ENCODE measurements at places on chromosomes 1 and 21. TPM values are rescaled to one million over a fixed set of nuclear protein-coding genes. Genes with fewer than 3 reads are reported as not detected.

The ATP1A2 gene
- 86.0 TPM for total RNA-seq

GRCh38 chr1:22611530-22611947, 24.9 kb upstream of the C1QA start:
- DNase-seq = no peak

GRCh38 chr1:201537891-201538611, 876 bp upstream of the NAV1 start:
- no peak for DNase-seq

The RGSL1 gene
- not detected for total RNA-seq

DNA sequence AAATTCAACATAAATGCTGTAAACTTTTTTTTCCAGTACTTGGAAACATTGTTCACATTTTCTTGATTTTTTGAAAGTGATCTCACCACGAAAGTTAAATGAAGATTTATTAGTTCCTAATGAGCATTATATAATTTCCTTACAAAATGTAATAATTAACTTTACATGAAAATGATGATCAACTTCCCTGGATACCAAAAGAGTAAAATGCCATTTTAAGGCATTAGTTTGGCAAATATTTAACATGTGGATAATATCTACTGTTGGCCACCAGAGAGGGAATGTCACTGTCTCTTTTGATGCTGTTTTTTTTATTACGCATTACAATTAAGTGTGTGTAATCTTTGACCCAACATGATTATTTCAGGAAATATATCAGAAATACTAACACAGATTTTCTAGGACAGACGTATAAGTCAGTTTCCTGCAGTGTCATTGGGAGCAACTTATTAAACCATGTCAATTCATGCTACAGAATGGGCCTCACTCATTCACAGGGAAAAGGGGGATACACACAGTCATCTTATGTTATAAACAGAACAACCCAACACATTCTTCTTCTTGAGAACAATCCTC, 903.9 kb upstream of the ADGRL2 start:
- no peak for DNase-seq

GRCh38 chr1:84330125-84330984, 28.8 kb downstream of the SAMD13 start:
- no peak for DNase-seq

The AGT gene
- total RNA-seq = 69.1 TPM

DNA sequence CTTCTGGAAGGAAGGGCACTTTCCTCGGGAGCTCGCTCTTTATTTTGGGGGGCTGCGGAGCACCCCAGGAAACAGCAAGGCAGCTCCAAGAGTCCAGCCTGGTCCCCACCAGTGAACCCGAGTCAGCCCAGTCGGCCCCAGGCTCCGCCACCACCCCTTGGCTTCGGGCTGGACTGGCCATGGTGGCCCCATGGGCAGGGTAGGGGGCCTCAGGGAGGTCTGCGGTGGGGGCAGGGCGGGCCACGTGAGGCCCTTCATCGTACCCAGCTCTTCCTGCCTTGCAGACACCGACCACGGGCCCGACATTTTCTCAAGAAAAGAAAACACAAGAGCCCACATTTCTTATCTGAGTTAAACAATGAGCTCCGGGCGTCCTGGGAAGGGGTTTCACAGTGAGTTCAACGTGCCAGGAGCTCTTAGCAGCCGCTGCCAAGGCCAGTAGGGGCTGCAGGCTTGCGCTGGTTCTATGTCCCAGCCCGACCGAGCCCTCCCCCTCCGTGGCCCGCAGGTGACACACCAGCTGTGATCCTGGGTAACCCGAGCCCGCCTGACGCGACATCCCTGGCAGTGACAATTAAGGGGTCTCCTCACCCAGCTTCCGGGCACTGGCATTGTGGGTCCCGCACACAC, 66.2 kb downstream of the PRDM16 start:
- DNase-seq = no peak

The ACTA1 gene
- total RNA-seq = 2.3 TPM

The GUCA2A gene
- not detected for total RNA-seq

- no peak for DNase-seq
These were observed 107.8 kb upstream of the TARDBP start for GRCh38 chr1:10904396-10905358.

DNA sequence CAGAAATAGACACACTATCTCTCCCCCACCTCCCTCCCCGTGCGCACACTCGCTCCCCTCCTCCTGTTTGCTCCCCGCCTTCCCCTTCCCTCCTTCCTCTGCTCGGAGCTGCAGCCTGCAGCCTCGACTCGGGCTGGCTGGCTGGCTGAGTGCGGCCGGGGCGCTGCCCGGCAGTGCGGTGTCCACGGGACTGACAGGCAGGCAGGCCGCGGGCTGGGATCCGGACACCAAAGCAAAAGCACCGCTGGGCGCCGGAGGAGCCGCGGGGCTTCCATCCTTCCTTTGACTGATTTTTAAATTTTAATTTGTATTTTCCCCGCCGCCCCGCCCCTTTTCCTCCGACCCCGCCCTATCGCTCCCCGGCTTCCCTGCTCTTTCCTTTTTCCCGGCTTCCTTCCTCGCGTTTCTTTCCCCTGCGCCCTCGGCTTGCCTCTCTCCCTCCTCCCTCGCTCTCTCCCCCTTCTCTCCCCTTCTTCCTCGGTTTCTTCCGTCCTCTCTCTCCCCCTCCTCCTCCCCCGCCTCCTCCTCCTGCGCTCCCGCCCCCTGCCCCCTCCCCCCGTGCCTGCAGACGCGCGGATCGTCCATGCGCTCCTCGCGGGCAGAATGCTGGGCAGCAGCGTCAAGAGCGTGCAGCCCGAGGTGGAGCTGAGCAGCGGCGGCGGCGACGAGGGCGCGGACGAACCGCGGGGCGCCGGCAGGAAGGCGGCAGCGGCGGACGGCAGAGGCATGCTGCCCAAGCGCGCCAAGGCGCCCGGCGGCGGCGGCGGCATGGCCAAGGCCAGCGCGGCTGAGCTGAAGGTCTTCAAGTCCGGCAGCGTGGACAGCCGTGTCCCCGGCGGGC, 109.4 kb downstream of the NAV1 start:
- DNase-seq = no peak

The ASCL5 gene
- not detected for total RNA-seq

The TTC3 gene
- 115 TPM for total RNA-seq

The KCNJ9 gene
- not detected for total RNA-seq

The PCP4L1 gene
- 0.68 TPM for total RNA-seq

DNA sequence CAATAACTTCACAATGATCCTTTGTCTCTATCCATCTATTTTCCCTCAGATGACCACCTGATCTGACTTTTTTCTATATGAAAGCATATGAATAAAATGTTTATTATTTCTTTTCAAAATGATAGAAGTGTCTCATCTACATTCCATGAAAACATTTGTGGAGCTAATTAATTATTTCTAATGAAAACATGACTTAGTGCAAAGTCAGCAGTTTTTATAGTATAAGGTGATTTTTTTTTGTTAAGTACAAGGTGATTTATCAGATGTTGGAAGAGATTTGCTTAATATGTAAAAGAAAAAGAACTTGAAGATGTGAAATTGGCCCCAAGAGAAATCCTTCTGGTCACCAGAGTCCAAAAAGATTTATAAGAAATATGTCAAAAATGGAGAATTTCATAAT, 43.5 kb downstream of the PDPN start:
- DNase-seq = no peak

GRCh38 chr1:170749549-170749948, 85.6 kb downstream of the PRRX1 start:
- DNase-seq = no peak

DNA sequence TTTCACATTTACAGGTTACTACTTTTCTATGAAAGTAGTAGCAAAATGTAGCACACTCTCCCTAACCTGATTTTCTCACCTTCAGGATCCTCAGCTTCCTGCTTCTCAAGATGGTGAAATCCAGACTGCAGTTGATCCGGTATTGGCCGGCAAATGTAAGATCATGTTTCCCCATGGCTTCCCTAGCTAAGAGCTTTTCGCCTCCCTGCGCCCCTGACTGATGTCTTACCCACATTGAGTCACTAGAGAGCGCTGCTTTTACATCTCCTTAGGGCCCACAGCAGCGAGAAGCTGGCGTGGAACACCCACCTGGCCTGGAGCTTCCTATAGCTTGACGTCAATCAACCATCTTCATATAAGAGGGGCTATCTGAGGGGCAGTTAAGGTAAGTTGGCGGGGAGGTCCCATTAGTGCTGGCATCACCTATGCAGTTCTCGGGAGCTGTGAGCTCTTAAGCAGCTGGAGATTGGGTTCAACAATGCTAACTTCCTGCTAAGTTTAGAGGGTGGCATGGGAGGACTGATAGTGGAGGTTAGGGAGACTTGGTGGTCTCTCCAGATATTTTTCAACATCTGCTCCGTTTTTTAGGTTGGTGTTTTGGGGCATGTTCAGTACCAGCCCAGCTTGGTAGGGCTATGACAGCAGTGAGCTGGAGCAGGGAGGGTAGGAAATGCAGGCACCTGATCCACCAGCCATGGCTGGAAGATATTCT, 5.5 kb downstream of the PTPN7 start:
- DNase-seq = no peak

- DNase-seq = no peak
These were observed 73.9 kb upstream of the HAO2 start for GRCh38 chr1:119294722-119295121.

GRCh38 chr1:87044424-87044823, 130.0 kb downstream of the HS2ST1 start:
- DNase-seq = no peak

- DNase-seq = no peak
These were observed 110.1 kb upstream of the ZNHIT6 start for GRCh38 chr1:85818371-85818770.

- no peak for DNase-seq
These were observed 79.0 kb downstream of the ZNF281 start for GRCh38 chr1:200330741-200331428.

DNA sequence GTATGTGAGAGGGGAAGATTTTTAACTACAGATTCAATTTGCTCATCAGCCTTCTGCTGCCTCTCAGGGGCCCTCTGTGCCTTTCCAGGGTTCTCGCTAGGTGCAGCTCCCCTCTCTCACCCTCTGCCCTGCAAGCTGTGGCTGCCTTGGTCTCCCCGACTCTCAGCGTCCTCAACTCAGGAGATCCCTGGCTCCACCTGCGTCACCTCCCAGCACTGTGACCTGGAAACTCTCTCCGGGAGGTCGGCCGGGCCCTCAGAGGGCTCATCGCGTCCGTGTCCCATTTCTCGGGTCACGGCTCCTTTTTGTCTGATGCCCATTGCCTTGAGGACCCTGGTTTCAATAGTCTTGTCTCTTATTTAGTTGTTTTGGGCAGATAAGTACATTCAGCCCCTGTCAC, 63.5 kb upstream of the ADARB1 start:
- DNase-seq = no peak

The TNFSF4 gene
- total RNA-seq = 0.71 TPM

GRCh38 chr1:201119206-201120197, 7.3 kb upstream of the CACNA1S start:
- DNase-seq = no peak

GRCh38 chr1:10459184-10459583, 9.4 kb downstream of the CORT start:
- no peak for DNase-seq

- DNase-seq = no peak
These were observed 1.2 kb upstream of the ARPC5 start for GRCh38 chr1:183636783-183637182.

The CELA3B gene
- total RNA-seq = 2.0 TPM

DNA sequence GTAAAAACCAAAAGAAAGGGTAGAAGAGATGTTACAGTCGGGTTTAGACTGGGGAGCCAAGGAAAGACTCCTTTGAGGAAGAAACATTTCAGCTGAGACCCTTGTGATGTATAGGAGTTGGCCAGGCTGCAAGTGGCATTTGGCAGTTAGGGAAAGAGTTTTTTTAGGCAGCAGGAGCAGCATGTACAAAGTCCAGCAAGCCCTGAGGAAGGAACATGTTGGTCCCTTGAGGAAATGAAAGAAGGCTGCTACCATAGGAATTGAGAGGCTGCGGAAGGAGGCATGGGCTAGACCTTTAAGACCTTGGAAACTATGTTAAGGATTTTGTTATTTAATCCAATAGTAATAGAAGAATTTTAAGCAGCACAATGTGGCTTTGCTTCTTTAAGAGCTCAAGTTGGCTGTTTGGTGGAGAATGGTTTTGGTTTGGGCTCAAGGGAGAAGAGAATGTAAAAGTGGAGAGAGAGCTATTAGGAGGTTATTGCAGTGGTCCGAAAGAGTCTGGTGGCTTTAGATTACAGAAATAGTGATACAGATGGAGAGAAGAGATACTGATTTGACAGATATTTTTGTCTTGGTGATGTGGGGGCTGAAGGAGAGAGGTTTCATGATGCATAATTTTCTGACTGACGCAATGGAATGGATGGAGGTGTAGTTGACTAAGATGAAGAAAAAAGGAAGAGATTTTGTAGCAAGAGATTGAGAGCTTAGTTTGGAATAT, 26.6 kb downstream of the SMAP2 start:
- DNase-seq = no peak

GRCh38 chr1:170305777-170306512, 160.2 kb downstream of the NTMT2 start:
- DNase-seq = no peak

- no peak for DNase-seq
These were observed 411.8 kb upstream of the PTBP2 start for GRCh38 chr1:96309783-96310182.

DNA sequence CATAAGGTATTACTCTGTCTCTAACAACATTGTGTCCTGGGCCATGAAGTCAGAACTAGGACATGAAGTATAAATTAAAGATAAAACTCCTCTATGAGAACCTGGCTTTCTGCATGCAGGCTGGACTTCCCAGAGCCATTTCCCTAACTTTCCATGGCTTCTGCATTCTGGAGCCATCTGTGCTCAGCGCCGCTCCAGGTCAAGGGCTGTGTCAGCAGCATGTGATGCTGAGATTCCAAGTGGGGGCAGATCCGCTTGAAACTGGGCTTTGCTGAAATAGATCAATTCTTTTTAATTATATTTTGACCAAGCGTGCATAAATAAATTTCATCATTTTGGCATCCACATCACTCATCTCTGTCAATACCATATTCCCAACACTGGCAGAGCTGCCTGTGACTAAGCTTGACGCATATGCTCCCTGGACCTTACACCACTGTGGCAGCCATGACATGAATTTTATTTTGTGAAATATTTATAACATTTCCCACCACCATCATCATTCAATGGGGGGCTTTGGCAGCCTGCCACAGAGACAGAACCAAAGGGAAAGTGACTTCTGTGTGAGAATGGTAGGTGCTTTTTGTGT, 110.4 kb upstream of the KCNK1 start:
- DNase-seq = no peak

DNA sequence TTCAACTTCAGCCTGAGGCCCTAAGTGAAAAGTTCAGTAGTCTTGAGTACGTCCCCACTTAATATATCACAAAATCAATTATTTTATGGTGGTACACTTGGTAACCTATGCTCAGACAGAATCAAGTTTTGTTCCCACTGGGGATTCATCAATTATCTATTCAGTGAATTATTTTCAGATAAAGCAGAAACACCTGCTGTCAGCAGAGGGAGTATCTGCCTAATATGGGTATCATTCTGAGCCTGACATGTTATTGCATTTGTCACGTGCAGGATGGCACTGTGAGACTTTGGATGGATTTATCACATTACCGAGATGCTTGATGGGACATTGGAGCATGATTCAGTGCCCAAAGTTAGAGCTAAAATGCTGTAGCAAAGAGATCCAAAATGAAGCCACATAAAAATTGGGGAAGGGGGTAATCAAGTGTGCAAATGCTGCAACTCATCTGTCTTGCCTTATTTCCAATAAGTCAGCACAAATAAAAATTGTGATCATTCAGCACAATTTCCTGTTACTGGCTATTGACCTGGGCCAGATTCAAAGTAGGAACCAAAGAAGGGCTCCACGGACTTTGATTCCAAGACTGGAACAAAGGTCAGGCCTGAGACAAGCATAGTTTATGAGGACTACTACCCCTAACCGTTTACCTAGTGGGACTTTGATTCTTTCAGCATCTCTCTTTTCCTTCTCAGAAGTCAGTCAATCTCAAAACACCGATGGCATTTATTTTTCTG, 657.6 kb downstream of the LMO4 start:
- DNase-seq = no peak

GRCh38 chr1:24329331-24329730, 10.2 kb downstream of the GRHL3 start:
- DNase-seq = no peak

Data from thoracic aorta (tissue), 2 donors.